ENCODE measurements at places on chromosomes 7 and 10.
A peak's percentile ranks its signal among the peaks of the same experiment; 100 is the strongest.

- DNase-seq: no peak
Measured at GRCh38 chr7:3267966-3268690, 32.9 kb upstream of the SDK1 start.

- DNase-seq: peak; percentile 18
Measured at GRCh38 chr10:12181065-12181775, 14.5 kb downstream of the NUDT5 start.

DNA sequence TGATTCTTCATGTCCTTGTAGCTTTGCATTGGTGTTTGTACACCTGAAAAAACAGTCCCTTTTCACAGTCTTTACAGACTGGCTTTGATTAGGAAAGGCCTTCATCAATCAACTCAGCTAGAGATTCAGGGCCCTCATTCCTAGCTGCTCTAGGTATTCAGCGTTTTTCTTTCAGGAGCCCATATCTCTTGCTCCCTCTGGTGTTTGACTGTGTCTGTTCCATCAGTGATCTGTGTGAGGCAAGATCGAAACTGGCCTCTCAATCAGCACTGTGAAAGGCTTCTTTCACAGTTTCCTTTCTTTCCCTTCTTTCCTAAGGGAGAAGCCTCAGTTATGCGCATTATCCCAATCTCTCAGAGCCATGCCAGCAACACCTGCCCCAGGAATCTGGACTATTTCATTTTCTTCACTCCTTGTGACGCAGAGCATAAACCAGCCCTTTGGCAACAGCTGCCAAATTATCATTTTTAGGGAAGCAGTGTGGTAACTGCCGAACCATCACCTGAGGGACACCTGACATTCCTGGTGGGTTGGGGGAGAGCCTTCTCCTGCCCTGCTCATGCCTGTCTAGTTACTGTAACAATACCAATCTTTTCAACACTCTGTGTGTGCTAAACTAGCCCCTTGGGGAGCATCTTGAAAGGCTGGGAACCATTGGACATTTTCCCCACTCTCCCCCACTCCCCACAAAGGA is 75.7 kb upstream of the CCDC71L start:
- DNase-seq: peak; percentile 49

GRCh38 chr10:124989526-124989925 is 47.6 kb downstream of the ZRANB1 start:
- no peak for DNase-seq

GRCh38 chr10:6135039-6135438 is 46.2 kb downstream of the RBM17 start:
- DNase-seq: no peak

DNA sequence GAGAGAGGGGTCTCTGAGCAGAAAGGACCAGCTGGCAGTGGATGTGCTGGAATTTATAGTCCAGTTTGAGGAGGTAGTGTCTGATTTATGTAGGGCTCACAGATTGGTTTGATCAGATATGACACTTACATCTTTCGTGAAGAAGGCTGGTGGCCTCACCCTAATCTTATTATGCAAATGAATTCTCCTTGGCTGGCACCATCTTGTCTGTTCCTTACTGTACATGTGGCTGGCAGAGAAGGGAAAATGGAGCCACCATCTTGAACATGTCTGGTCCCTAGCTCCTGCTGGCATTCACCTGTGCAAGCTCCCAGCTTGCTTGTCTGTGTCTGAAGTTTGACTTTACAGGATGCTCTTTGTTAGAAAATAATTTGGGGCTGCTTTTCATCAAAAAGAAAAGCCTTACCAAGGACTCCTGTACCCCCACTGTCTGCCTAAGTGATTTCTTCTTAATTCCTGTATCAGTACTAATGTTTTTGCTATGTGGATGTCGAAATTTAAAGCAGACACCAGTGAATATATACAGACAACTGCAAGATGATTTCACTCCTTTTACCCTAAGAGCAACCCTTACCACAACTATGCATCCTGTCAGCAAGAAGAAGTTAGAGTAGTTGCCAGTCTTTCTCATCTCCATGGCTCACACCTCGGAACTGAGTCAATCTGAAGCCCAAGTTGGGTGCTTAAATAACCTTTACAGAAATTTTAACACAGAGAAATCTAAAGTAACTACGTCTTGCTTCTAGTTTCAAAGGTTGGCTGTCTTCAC is 322.0 kb upstream of the SEMA3D start:
- DNase-seq: no peak

GRCh38 chr7:110943701-110944345 is 147.1 kb upstream of the LRRN3 start:
- DNase-seq: no peak

GRCh38 chr10:129784291-129784690 is 179.8 kb downstream of the EBF3 start:
- no peak for DNase-seq

- DNase-seq: no peak
Measured at GRCh38 chr7:157549612-157550299, 213.0 kb downstream of the DNAJB6 start.

DNA sequence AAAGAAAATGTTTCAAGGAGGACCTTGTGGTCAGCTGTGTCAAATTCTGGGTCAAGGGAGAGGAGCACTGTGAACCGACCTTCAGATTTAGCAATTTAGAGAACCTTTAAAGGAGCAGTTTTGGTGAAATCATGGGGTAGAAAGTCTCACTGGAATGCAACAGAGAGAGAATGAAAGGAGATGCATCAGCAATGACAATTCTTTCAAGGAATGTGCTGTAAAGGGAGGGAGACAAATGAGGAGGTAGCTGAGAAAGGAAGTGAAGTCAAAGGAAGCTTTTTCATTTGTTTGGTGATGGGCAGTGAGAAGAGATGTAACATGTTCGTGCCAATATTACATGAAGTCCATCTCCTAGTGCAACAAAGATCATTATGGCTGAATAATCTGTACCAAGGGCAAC is 166.0 kb downstream of the TSPAN12 start:
- no peak for DNase-seq

DNA sequence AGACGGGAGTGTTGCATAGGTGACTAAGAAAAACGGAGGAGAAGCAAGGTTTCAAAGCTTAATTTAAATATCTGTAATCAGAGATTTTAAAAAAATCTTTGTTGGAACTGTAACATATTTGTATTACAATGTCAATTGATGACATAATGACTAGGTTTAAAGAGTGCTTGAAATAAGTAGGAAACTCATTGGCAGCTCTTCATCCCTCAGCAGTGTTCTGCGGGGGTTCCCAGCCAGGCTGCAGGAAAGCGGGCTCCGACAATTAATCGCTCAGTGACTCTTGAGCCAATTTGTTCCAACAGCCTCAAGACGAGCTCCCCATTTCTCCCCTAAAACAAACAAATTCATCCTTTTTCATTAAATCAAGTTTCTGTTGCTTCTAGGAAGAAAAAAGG is 22.6 kb downstream of the CPXM2 start:
- no peak for DNase-seq

DNA sequence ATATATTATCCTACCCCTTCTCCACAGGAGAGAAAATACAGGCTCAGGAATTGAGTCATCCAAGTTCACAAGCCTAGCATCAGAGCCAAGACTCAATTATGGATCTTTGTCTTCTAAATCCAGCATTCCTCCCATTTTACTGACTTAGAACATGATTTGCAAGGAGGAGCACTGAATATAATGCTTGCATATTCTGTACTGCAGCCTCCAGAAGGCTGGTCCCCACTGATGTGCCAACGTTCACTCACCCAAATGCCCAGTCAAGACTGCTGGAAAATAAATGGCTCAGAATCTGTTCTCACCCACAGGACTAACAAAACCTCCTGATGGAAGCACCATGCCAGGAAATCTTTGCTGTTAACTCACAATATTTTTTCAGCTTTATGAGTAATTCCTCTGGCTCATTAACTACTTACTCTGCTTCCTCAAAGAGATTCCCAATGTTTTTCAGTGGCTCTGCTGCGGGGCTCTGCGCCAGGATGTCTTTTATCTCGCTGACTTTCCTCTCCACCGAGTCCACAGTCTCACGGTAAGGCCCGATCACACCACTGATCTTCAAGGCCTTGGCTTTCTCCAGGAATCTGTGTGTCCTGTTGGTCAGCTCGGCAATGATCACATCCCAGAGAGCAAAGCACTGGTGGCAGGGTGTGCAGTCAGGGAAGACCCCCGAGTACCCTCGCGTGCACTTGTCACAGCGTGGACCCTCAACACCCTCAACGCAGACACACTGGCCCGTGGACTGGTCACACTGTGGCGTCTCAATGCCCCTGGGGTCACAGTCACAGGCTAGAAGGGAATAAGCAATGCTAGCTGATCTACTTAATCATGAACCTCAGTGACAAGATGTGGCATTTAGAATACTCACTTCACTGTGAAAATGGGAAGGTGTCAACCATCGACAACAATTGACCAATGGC is 48.8 kb downstream of the DLD start:
- DNase-seq: no peak

DNA sequence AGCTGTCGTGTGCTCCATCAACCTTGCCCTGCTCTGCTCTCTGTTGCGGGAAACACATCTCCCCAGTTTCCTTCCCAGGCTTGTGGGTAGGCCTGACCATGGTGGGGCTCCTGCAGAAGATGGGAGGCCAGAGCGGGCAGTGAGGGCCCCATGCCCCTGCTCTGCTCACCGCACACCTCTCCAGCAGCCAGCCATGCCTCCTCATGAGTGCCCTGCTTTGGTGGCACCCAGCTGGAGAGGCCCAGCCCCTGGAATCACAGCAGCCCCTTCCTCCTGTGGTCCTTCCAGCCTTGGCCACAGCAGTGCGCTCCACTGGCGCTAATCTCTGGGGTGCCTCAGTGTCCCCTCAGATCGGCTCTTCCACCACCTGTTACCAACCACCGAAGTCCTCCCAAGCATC is 4.2 kb upstream of the OPN4 start:
- DNase-seq: no peak

- no peak for DNase-seq
Measured at GRCh38 chr7:40541336-40541735, 406.5 kb downstream of the SUGCT start.

DNA sequence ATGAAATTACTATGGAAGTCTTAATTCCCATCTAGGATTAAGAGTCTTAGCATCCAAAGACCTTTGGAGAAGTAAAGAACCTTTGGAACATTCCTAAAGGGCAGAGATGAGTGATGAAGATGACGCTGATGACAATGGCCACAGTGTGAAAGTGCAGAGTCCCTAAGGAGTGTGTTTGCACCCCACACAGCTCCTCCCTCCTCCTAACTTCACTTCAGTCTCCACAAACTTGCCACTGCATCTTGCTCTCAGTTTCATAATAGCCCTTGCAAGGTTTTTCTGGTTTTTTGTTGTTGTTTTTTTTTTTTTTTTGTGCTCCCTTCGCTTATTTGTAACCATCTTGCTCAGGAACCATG is 117.5 kb upstream of the ANLN start:
- DNase-seq: no peak

GRCh38 chr10:94138391-94138790 is 144.7 kb downstream of the PLCE1 start:
- DNase-seq: no peak

DNA sequence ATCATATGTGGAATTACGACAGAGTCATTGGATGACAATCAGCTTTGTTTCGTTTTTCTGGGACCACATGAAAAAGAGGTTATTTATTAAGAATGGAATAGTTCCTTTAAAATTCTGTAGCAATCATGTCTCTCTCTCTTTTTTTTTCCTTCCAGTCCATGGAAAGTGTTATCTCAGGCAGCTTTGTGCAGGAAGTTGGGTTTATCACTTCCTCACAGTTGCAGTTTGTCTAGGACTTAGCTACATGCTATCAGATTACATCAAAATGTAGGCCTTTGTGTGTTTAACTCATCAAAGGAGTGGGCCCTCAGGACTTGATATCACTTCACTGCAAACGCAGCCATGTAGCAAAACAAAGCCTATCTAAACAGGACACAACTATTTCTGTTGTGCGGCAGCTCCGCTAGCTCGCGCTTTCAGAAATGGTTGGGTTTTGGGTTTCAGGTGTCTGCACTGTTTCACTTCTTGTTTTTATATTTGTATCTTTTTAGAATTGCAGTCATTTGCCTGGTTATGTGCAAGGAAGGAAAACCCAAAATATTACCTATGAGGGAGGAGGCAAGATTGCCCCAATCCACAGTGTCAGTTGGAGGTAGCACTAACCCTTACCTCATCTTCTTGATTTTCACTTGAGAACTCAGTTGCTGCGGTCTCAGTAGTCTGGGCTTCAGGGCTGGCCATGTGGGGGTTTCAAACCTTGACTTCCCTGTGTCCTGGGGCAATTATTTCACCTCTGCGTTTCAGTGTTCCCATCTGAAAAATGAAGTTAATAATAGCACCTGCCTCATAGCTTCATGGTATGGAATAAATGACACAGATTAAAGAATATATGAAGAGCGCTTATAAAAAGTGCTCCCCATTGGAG is 66.7 kb downstream of the HHEX start:
- no peak for DNase-seq

DNA sequence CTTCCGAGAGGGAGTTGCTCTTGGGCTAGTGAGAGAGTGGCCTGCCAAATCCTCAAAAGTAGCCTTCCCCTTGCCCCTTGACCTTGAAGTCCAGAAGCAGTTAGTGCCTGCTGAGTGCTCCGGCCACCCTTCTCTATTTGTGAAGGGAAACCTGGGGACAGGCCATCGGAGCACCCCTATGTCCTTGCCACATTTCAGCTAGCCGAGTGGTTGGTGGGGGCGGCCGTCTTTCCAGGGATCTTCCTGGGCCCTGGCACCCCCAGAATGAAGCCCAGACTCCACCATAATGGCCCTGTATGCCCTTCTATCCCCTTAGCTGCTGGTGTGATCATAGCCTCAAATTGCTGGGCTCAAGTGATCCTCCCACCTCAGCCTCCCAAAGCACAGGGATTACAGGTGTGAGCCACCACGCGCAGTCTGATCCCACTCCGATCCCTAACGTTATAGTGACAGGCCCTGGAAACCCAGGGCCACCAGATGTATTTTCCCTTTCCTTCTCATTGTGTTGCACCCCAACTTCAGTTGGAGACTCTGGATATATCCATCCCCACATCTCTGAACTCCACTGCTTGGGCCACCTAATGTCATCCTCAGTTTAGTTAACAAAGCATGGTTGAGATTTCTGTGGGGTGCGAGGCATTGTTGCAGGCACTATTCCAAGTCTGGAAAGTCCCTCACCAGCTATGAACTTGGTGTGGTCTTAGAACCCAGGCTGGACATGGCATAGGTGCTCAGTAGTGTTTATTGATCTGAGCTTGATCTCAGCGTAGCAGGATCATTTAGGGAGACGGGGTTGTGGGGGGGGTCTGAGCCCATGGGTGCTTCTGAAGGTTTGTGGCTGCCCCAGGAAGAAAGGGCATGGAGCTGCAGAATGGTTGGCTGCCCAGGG is 1.6 kb downstream of the TSPAN14 start:
- no peak for DNase-seq

- no peak for DNase-seq
Measured at GRCh38 chr7:40621592-40621998, 486.8 kb downstream of the SUGCT start.

- no peak for DNase-seq
Measured at GRCh38 chr7:70668606-70669358, 463.2 kb upstream of the GALNT17 start.

All from mucosa of gallbladder (tissue), 1 donor.